Left lung (tissue), 14 donors: ENCODE measurements at places on chromosomes 3 and 15. TPM values are rescaled to one million over a fixed set of nuclear protein-coding genes. Genes with fewer than 3 reads are reported as not detected.

- no peak for DNase-seq
Observed at GRCh38 chr3:73291541-73291940, 230.1 kb downstream of the EBLN2 start.

- DNase-seq, result no peak
Observed at GRCh38 chr3:168973897-168974296, 689.6 kb downstream of the MECOM start.

GRCh38 chr15:77852241-77853007 is 219.7 kb upstream of the LINGO1 start:
- DNase-seq, result peak; percentile 7

GRCh38 chr3:27657404-27657803 is 64.7 kb downstream of the EOMES start:
- no peak for DNase-seq

Gene GOLGA6D
- polyA plus RNA-seq, result 0.47 TPM

Gene A4GNT
- 0.53 TPM for polyA plus RNA-seq
